ENCODE measurements at places on chromosomes 11 and 22. TPM values are rescaled to one million over a fixed set of nuclear protein-coding genes. Genes with fewer than 3 reads are reported as not detected.

PDE3B gene
- polyA plus RNA-seq = 10.5 TPM

CABP7 gene
- polyA plus RNA-seq = 0.15 TPM

RSF1 gene
- 76.8 TPM for polyA plus RNA-seq

C11orf16 gene
- 0.96 TPM for polyA plus RNA-seq

All from left kidney (tissue), 8 donors.